ENCODE measurements at places on chromosomes 2 and 18.

- no peak for DNase-seq
Measured at GRCh38 chr2:67666386-67667053, 269.4 kb downstream of the ETAA1 start.

DNA sequence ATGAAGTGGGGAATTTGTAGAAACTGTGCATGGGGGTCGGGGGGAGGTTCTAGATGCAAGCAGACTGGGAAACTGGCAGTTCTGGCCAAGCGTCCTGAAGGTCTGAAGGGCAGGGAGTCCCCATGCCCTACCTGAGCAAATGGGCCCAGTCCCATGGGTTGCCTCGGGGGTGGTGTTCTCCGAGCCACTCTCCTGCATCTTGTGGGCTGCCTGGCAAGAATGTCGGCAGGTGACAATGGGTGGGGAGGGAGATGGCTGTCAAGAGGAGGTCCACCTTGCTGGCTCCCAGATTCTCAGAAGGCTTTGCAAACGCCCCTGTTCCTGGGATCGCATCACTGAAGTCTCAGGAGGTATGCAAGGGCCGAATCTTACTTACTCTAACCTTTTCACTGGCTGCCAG, 21.3 kb downstream of the INHBB start:
- no peak for DNase-seq

DNA sequence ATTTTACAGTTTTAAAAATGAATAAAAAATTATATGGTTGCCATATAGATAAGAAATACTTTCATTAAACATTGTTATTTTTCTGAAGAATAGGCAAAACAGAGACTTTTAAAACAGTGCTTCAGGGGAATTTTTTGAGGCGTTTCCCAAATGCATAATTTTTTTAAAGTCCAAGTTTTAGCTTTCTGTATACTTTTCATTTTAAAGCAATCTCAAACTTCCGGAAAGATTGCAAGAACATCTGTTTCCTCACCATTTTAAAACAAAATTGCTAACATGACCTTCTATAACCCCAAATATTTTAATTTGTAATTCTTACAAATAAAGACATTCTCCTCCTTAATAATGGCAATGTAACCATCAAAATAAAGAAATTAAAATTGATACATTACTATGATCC, 15.1 kb upstream of the MBD2 start:
- DNase-seq = no peak

GRCh38 chr2:179724403-179724802, 137.0 kb downstream of the ZNF385B start:
- no peak for DNase-seq

DNA sequence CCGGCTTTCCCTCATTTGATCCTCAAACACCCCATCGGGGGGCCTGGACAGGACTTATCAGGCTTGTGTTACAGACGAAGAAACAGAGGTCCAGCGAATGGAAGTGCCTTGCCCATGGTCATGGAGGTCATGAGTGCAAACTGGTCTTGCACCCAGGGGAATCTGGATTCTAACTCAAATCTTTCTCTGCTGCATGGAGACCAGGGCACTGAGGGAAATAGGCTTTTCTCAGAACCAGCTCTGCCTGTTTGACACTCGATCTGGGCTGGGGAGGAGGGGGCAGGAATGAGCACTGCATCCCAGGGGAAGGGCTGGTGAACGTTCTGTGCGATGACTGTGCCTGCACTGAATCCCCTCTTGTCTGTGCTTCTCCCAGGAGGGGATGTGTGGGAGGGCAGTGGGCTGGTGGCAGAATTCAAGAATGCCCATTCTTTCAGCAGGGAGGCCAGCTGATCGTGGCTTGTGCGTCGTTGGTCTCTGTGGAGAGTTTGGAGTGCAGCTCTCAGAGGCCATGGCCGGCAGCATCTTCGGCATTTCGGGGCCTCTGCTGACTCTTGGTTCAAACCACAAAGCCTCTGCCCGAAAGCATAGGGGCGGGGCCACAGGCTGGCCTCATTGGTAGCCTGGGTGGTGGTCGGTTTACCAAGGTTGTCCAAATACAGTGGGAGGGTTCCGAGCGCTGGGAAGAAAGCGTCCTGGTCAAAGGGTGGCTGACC, 171.6 kb downstream of the DDX1 start:
- no peak for DNase-seq

DNA sequence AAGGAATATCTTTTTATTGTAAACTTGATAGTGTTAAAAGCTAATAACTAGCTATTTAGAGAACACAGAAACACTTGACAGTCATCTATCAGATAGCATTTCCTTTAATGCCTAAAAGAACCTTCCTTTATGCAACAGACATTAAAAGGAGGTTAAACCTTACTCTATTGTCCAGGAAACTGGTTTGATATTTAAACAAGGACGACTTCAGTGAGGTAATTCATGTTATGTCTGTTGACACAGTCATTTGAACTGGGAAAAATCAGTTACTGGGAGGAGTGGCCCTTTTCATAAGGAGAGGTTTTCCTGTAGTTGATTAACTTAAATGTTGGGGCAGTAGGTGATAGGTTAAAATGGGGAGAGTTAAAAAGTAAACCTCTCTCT, 6.7 kb downstream of the TGIF1 start:
- no peak for DNase-seq

DNA sequence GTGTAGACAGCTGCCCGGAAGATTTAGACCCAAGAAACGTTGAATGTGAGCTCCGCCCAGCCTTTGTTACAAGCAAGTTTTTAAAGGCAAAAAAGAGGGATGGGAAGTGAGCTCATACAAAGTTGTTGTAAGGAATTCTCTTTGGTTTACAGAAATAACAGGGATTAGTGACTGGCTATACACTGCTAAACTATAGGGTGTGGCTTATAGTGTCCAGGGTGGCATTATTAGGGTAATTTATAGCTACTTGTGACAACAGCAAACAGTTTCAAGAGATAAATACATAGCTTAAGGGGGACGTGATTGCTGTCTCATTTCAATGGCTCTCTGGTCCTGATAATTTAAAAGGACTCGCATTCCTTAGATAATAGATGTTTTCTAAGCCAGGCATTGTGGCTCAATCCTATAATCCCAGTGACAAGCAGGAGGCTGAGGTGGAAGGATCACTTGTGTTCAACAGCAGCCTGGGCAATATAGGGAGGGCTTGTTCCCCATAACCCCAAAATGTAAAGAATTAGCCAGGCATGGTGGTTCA, 66.5 kb upstream of the TGIF1 start:
- no peak for DNase-seq

Data from activated T-helper 1 cell treated with anti-CD3 and anti-CD28 coated beads, Interleukin-2, amount 50 U/mL, for 16 hours (primary cell).